ENCODE measurements at places on chromosomes 3 and 15.

DNA sequence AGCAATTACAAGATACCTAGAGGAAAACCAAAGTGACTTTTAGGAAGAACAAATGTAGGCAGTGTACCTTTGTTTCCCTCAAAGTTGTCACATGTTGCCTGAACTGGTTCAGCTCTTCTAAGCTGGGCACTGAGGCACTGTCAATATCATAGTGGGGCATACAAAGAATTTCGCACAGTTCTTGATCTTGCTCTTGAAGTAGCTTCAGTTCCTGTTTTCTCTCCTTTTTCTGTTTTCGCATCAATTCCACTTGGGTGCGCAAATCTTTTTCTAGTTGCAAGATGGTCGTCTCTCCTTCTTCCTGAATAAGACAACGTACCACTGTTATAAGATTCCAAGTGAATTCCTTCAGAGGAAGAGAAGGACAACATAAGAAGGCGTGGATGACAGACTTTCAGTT, 12.7 kb downstream of the PRC1 start:
- DNase-seq, result no peak

DNA sequence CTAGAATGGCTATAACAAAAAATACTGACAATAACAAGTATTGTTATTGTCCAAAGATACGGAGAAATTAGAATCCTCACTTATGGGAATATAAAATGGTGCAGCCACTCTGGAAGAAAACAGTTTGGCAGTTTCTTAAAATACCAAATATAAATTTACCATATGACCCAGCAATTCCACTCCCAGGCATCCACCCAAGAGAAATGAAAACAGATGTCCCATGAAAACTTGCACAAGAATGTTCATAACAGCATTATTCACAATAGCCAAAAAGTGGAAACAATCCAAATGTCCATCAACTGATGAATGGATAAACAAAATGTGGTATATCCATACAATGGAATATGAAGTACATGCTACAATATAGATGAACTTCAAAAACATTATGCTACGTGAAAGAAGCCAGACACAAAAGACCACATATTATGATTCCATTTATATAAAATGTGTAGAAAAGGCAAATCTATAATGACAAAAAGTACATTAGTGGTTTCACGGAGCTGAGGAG, 9.4 kb downstream of the AAGAB start:
- DNase-seq, result no peak

DNA sequence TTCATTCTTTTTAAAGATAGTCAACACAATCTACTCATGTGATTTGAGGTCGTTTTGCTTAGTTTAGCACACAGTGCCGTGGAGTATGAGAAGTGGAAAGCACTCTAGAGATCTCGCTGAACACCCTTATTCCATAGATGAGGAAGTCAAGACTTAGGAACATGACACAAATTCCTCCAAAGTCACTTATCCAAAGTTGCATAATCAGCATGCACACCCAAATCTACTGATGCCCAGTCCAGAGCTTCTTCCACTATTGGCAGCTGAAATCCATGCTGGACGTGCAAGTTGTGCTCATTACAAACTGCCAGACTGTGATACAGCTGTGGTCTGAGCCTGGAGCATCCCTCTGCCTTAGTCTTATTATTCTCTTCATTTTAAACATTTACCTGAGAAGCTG, 83.5 kb upstream of the ZNF280D start:
- DNase-seq, result no peak

DNA sequence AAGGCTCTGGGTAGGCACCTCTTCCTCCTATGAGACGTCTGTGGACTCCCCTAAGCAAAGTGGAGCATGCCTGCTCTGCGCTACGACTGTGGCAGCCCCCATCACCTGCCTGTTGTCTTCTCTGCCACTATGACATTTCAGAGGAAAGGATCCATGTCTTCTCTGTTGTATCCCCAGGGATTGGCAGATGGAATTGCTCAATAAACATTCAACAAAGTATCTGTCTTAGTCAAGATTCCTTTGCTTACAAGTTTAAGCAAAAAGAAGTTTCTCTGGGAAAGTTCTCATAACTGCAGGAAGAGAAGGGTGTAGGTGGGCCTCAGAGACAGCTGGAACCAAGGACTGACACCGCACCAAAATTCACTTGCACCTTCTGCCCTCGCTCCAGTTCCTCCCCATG, 34.3 kb downstream of the AMOTL2 start:
- no peak for DNase-seq

DNA sequence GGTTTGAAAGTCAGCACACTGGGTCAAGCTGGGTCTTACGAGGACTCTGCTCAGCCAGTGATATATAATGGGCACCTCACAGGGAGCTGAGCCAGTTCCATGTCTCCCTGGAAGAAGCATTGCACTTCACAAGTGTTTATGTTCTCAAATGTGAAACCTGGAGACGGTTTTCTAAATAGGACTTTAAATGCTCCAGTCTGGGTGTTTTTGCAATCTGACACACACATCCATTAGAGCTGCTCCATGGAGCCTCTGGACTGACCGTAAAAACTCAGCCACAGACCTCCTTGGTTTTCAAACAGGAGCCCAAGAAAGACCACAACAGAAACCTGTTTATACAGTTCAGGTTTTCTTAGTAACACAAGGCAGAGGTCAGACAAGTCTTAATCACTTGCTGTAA, 201.3 kb upstream of the LRIG1 start:
- DNase-seq, result no peak

DNA sequence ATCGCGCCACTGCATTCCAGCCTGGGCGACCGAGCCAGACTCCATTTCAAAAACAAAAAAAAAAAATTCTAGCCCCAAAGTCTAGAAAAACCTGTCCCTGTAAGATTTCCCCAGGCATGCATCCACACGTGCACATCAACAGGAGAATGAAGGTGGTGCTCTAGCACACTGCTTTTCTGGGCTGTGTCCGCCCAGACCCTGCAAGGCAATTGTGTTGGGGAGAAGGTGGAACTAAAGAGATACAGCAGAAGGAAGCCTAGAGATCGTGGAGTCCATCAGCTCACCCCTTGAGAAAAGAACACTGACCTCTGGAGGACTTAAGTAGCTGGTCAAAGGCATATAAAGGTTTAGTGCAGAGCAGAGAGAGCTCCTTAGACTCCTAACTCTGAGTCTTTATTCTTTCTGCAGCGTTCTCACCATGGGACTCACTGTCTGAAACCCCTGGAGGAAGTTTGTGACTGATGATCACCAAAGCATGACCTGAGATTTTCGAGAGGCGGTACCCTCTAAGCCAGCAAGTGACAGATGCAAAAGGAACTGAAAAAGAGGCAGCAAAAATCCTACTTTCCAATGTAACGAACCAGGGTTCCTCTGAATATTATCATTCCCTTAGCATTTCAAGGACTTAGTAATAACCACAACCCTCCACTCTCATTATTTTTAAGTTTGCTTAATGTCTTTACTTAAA, 179.8 kb downstream of the MEX3B start:
- DNase-seq, result no peak

DNA sequence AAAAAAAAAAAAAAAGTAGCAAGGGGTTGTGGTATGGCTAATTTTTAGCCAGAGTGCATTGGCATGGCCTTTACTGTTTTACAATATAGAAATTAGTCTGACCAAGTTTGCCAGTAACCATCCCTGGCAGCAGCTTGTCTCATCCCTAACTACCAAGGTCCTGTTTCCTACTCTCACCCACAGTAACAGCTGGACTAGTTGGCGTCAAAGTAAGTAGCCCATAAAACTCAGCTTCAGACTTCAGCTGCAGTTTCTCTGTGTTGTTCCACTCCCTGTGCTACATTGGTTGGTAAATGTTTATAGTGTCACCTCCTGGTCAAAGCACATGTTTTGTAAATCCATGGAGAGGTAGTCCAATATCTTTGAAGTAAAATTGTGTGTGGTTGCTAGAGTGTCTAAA, 691.3 kb downstream of the ZPLD1 start:
- no peak for DNase-seq
